ENCODE measurements at places on chromosomes 6 and 20.

DNA sequence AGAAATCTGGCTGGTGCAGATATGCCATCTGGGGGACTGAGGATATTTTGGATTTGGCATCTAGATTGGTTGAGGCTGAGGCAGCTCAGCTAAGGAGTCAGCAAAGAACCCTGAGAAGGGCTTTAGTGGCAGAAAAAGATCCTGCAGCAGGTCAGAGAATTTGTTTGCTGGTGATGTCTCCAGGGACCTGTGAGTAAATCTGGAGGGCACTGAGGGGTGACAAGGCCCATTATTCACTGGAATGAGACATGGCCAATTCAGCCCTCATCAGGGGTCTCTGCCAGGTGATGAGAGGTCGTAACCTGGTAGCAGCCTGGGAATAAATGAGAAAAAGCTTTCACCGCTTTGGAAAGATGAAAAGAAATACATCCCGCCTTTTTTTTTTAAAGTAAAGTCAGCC, 118.3 kb upstream of the FBXL4 start:
- DNase-seq: no peak

DNA sequence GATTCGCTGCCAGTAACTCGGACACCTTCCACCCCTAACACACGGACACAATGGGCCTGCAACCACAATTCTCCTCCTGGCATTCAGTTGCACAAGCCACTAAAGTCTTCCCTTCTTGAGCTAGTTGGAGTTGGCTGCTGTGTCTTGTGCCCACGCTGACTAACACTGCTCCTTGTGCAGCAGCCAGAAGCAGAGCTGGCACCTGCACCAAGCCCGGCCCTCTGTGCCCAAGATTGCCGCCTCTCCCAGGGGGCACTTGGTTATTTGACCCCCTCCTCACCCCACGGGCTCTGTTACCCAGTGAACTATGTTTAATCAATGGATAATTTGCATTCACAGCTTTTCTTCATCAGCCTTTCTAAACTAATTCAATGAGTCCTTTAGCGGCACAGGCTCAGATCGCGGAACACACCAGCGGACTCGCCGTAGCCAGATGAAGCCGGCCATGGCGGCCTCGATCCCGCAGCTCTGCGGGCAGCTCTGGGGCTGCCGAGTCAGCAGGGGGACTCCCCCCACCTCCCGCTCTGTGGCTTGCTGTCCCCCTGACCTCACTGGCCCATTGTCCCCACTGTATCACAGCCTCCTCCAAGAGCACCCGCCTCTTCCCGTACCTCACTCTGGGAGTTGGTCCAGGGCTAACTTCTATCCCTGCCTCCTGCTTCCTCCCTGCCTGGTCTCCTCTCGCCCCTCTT, 94.8 kb upstream of the AFDN start:
- DNase-seq: no peak

DNA sequence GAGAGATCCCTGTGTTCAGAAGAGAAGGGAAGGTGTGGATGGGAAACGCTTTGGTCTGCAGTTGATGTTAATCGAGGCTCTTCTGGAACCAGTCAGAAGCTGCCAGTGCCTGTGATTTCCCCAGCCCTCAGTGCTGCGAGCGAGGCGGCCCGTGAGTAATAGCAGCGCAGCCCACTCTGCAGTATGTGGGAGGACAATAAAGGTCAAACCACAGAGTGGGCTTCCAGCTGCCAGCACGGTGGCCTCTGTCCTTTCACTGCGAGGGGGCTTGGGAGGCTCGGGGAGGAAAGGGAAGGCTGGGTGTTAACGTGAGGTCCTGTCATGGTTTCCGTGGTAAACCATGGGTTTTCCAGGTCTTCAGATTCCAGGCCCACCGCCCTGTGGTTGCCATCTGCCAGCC, 32.3 kb upstream of the TAGAP start:
- no peak for DNase-seq

GRCh38 chr20:921068-921467, 4.9 kb upstream of the ANGPT4 start:
- no peak for DNase-seq

- DNase-seq: no peak
Measured at GRCh38 chr20:32052778-32053362, 828 bp downstream of the HCK start.

DNA sequence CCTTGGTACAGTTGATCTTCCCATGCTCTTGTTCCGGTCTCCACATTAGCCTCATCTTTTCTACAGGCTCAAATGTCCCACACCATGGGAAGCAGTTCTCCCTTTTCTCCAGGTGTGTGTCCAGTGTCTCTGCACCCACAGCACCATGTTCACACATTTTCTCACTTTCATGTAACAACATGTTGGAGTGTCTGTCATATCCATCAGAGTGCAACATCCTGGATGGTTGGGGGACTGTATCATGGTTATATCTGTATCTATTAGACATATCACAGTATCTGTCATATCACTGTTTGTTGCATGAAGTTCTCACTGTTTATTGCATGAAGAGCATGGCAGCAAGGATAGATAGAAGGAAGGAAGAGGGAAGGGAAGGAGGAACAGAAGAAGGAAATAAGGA, 635.6 kb downstream of the EPM2A start:
- DNase-seq: peak; percentile 14

GRCh38 chr6:138347864-138348263, 29.8 kb upstream of the SMIM28 start:
- no peak for DNase-seq
